Smooth muscle cell of the brain vasculature (primary cell): ENCODE measurements at places on chromosomes 3 and 15.

DNA sequence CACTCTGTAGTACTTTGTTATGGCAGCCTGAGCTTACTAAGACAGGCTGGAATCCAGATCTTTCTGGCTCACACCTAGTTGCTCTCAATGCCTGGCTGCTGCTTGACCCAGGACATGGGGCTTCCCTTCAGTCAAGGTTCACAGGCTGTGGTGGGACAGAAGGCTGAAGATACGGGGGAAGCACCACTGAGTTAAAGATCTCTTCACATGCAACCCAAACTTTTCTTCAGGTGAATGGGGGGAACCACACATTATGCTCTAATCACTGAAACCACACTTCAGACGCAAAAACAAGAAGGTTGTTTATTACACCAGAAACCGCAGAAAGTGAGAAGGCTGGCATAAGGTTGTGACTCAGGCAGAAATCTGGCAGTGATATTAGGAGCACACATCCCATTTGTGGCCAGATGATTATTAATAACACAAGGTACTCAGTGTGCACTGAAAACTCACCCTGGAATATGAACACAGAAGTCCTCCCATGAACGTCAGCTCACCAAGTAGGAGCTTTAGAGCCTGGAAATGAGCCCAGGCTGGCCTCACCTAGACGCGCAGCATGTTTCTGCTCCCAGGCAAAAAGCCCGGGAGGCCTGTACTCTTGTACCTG, 230.5 kb upstream of the CHRNA7 start:
- DNase-seq, result no peak

DNA sequence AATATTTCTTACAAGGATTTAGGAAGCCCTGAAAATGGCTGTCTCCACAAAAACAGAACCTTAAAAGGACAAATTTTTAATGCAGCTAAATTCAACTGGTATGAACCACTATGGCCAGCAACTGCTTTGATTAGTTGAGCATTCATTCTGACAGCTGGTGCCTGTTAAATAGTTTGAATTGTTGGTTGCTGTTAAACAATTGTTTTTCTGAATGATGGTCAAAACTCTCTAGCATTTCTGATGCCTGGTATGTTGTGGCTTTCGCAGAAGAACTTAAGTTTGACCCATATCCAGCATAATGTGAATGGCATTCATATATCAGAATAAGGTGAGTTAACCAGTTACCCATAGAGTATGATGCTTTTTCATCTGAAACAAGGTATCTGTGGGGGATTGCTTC, 138.4 kb downstream of the MEIS2 start:
- no peak for DNase-seq

DNA sequence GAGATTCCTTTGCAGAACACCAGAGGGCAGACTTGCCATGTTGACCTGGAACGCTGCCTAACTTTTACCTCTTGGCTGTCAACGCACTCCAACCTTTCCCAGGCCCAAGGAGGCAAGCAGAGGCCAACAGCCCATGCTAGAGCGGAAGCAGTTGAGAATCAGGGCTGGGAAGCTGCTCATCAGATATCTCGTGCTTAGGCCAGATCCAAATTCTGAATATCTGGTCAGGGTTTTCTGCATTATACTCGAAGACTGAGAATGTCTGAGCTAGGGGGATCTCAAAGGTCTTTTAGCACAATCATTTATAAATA, 2.5 kb downstream of the XIRP1 start:
- no peak for DNase-seq

DNA sequence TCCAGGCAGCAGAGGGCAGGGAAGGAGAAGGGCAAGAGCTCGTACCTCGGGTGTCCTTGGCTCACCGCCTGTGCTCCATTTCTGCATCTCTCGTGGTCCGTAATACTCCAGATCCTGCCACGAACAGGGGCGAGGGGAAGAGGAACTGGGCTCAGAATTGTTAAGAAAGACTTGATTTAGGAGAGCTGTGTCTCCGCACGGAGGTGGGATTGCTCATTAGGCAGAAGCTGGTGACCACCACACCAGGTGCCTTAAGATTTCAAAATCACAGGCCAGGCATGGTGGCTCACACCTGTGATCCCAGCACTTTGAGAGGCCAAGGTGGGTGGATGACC, 37.2 kb upstream of the BDH1 start:
- DNase-seq, result no peak

GRCh38 chr3:191648787-191649186, 187.8 kb downstream of the PYDC2 start:
- no peak for DNase-seq
